Thyroid gland (tissue), 4 donors: ENCODE measurements at places on chromosomes 1 and 21.

GRCh38 chr21:26743524-26743923 is 101.7 kb downstream of the ADAMTS1 start:
- no peak for DNase-seq

- DNase-seq = no peak
Observed at GRCh38 chr1:161723459-161724141, 2.3 kb downstream of the FCRLB start.

DNA sequence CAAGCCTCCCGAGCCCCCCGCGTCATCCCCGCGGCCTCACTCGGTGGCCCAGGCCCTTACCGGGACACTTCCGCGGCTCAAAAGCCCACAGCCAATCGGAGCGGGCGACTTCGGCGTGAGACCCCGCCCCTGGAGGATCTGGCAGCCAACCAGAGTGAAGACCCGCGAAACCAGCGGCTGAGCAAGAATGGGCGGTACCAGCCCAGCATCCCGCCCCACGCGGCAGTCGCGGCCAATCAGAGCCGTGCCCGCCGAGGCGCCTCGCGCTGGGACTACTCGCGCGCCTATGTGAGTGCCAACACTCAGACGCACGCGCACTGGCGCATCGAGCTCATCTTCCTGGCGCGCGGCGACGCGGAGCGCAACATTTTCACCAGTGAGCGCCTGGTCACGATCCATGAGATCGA is 22.5 kb downstream of the DISP3 start:
- no peak for DNase-seq

GRCh38 chr1:210446479-210446878 is 117.8 kb downstream of the HHAT start:
- no peak for DNase-seq

DNA sequence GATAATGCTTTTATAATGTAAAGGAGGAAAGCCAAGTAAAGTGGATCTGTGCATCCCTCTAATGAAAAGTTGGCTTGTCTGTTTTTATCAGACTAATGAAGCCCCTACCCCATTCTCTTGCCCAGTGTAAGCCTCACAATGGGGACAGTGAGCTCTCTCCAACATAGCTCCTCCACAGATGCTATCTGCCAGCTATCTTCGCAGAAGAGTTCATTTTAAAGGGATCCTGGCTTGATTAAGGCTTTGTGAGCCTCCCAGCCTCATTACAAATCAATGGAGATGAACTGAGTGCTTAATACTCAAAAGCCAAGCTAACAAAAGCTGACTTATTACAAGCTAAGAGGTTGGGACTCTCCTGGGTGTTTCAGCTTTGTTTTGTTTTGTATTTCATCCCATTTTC is 514.7 kb downstream of the NUF2 start:
- DNase-seq = no peak

GRCh38 chr1:90809093-90809492 is 92.0 kb upstream of the BARHL2 start:
- no peak for DNase-seq
